Tracheal epithelial cell (primary cell): ENCODE measurements at places on chromosomes 4 and X. TPM values are rescaled to one million over a fixed set of nuclear protein-coding genes. Genes with fewer than 3 reads are reported as not detected.

Gene CXCL8
- 3.2 and 412 TPM in 2 replicates for total RNA-seq

Gene HSFX2
- total RNA-seq: 0.72 TPM in 1 of 2 replicates, not detected in the other

Gene MAGEA4
- total RNA-seq: not detected in 2 replicates

Gene GYPE
- not detected in 2 replicates for total RNA-seq

Gene S100P
- total RNA-seq: 5.8 and 267 TPM in 2 replicates

Gene RHOXF2B
- under 0.01 TPM in 1 of 2 replicates, not detected in the other for total RNA-seq

Gene PRR32
- total RNA-seq: not detected in 2 replicates

Gene MGAT4D
- total RNA-seq: not detected in 2 replicates

Gene FAM9C
- not detected in 2 replicates for total RNA-seq
